ENCODE measurements at places on chromosomes 12 and 14.

DNA sequence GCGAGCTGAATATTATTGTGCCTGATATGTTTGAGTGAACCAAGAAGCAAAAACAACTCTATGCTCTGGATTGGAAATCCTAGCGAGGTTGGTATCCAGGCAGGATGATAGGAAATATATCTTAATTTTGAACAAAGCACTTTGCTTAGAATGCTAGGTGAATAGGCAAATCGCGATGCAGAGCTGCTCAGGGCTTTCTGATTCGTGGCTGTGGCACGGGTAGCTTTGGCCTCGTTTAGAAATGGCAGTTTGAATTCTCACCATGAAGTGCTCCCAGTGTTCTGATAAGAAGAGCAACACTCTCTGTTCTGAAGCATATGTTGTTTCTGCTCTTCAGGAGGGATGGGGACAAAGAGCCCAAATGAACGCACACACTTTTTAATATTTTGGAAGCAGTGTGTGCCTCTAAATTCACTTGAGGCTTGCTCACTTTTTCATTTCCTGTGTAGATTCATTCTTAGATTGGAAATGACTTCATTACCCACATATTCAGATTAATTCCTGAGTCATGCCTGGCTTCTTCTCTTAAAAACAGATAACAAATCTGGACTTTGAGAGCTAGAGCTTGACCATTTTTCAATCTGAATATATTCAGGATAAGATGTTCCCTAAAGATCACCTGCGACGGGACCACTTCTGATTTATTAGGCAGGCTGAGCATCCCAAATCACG is 200.9 kb downstream of the RPAP3 start:
- no peak for DNase-seq

- DNase-seq, result no peak
Observed at GRCh38 chr14:75646762-75647161, 13.9 kb downstream of the ERG28 start.

GRCh38 chr12:75692876-75693275 is 181.5 kb upstream of the KRR1 start:
- no peak for DNase-seq

DNA sequence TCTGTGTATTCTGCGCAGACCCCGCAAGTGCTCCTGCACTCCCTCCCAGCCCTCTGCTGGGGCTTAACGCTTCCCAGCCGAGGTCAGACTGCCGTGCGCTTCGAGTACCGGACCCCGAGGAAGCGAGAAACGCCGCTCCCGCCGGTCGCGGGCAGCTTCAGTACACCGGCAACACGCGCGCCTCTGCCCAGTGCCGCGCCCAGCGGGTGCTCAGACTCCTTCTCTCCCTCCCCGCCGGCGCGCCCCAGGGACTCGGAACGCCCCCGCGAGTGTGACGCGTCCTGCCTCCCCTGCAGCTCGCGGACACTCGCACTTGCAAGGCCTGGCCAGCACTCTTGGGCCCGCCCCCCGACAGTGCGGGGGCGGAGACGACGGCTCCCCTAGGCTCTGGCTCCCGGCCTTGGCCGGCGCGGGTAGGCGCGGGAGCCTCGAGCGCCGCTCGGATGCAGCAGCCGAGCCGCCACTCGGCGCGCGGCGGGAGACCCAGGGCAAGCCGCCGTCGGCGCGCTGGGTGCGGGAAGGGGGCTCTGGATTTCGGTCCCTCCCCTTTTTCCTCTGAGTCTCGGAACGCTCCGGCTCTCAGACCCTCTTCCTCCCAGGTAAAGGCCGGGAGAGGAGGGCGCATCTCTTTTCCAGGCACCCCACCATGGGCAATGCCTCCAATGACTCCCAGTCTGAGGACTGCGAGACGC is at the start of gene PTGER2:
PTGER2 (plus strand) TSS at position 410 of the 692 bp plus-strand sequence; CDS start at position 647, 237 bp downstream.
- DNase-seq, result peak; percentile 62

- DNase-seq, result peak; percentile 31
Observed at GRCh38 chr12:77861317-77861716, 30.6 kb downstream of the NAV3 start.

GRCh38 chr12:80233926-80234325 is 134.6 kb downstream of the OTOGL start:
- DNase-seq, result peak; percentile 41

- DNase-seq, result peak; percentile 38
Observed at GRCh38 chr14:100828031-100828769, 2.3 kb downstream of the MEG3 start.

DNA sequence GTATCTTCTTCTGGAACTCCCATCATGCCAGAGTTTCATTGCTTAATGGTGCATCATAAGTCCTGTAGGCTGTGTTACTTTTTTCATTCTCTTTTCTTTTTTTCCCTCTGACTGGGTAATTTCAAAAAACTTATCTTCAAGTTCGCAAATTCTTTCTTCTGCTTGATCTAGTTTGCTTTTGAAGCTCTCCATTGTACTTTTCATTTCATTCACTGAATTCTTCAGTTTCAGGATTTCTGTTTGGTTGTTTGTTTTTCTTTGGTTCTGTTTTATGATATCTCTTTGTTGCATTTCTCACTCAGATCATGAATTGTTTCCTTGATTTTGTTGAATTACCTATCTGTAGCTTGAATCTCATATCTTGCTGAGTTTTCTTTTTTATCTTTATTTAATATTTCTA is 83.3 kb upstream of the PRMT8 start:
- DNase-seq, result no peak

DNA sequence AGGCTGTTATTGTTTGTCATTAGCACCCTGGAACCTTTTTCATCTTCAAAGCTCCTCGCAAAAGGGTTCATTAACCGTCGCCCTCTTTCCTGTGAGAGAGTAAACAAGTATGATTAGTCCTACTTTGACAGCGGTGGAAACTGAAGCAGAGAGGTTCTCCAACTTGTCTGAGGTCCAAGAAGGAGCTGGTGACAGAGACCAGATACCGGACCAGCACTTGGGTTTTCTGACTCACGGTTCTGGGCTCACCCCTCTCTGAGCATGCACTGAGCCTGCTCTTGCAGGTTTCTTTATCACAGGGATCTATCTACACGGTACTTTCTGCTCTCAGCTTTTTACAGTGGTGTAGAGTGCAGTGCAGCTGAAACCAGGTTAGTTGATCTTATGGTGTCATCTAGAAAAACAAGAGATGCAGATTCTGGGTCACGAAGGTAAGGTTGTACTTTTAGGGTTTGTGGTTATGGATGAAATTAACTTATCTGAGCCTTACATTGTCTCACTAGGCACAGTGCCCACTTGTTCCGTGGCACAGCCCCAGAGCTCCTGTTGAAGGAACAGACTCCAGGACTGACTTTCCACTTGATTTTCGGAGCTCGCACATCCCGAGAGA is 62.1 kb downstream of the PPP2R5C start:
- DNase-seq, result no peak

DNA sequence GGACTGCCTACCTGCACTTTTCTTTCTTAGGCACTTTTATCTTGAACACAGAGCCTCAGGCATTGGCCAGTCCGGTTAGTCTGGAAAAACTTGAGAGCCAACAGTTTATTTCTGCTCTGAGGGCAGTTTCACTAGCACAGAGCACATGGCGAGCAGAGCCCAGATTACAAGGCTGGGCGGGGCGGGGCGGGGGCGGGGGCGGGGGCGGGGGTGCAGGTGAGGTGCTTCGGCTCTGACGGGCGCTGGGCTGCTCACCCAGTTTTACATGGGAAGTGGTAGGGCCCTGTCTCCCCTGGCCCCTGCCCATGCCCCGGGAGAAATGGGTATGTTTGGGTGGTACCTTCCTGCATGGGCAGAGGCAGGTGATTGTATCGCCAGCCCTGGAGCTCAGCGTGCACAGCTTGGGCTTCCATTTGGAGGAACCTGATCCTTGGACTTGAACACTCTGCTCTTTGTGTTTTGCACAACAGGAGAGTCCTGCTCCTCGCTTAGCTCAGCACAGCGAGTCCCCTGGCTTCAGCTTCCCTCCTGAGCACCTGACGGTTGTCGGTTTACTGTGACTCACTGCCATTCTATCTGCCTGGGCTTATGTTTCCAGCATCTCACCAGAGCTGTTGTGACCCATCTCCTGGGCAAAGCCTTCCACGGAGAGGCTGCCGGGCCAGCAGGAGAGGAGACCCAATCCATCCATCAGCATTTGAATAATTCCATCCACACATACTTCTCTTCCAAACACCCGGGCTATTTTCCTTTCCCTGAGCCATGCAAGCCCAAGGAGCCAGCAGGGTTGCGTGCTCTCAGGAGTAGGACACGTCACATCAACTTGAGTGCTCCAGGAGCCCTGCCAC is 108.5 kb downstream of the ARF6 start:
- DNase-seq, result no peak

DNA sequence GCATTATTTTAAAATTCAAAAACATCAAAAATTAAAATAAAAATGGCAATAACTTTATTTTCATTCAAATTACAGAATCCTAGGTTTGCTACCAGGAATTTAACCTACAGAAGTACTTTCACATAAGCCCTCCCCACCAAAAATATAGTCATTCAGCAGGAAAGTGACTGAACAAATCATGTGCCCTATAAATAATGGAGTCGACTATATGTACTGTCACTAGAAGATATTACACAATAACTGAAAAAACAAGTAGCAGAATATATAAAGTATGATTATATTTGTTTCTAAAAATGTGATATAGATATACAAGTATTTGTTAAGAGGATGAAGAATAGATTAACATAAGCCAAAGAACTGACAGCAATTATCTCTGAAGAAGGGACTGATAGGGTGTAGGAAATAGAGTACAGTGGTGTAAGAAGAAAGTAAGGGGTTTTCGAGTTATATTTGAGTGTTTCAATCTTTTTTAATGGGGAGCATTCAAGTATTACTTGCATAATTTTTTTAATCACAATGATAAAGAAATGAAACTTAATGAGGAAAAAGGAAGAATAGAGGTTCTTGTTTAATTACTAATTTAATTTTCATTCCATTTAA is 7.9 kb downstream of the C2CD5 start:
- DNase-seq, result no peak

- peak; percentile 20 for DNase-seq
Observed at GRCh38 chr14:78162202-78162601, 8.0 kb upstream of the NRXN3 start.

GRCh38 chr14:32075672-32076277 is 1.3 kb upstream of the ARHGAP5 start:
- peak; percentile 67 for DNase-seq

DNA sequence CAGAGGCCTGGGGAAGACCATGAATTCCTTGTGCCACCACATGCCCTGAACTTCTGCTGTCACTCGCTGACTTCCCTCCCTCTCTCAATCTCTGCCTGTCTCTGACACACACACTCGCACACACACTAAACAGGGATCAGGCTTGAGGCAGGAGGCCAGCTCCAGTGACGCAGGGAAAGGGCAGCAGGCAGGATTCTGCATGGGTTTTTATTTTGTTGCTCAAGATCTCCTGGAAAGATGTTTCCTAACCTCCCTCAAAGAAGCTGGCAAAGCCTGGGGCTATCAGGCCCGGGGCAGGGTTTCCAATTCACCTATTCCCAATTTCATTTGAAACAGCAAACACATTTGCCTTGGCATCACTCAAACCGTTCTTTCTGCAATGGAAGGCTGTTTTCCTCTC is 27.7 kb upstream of the PEX5 start:
- DNase-seq, result no peak

GRCh38 chr12:106760184-106760531 is 14.3 kb upstream of the RIC8B start:
- peak; percentile 97 for DNase-seq

GRCh38 chr14:57863471-57863870 is 2.4 kb downstream of the SLC35F4 start:
- no peak for DNase-seq

DNA sequence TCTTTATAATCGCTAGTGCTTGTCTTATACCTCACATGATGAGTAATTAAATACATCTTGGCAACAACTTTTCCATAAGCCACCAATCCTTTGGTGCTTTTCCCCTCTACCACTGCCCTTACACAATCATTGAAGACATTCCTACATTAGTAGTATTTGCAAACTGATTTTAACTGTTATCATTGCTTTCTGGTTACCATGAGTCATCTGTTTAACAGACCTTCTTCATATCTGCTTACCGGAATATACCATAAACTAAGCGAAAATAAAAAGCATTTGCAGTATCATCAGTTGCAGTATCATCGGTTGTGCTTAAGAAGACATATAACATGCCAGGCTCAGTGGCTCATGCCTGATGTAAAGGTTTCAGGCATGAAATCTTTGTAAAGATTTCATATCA is 54.8 kb upstream of the PLEKHA5 start:
- no peak for DNase-seq

- no peak for DNase-seq
Observed at GRCh38 chr14:39302124-39302810, 68.6 kb downstream of the MIA2 start.

DNA sequence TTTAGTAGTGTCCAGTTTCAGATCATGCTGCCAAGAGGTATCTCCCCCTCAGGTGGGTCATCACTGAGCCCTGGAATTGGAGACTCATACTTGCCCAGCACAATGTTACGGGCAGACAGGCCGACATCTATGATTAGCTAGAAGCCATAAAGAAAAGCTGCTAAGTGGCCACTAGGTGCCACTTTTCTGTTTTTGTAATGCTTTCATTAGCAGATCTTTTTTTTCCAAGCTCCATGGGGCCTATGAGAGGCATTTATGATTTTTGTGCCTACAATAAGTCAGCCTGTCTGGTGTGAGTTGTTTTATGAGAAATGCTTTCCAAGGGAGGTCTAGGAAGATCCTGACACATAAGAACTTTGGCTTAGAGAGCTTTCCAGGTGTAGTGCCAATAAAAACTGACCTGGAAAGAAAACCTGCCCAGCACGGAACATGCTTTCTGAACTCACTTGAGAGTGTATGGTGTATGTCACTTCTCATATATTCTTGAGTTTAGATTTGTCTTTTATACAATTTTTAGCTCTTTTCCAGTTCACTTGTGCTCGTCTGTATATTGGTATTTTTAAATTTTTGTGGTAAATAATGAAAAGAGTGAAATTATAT is 21.8 kb upstream of the SMCO2 start:
- DNase-seq, result peak; percentile 39

- DNase-seq, result no peak
Observed at GRCh38 chr14:21308132-21308478, 28.2 kb downstream of the RPGRIP1 start.

GRCh38 chr14:32232481-32232880 is 29.4 kb upstream of the RNU6-8 start:
- DNase-seq, result no peak

Data from NCI-H524 (cell line).